ENCODE measurements at places on chromosomes 1 and 21.

DNA sequence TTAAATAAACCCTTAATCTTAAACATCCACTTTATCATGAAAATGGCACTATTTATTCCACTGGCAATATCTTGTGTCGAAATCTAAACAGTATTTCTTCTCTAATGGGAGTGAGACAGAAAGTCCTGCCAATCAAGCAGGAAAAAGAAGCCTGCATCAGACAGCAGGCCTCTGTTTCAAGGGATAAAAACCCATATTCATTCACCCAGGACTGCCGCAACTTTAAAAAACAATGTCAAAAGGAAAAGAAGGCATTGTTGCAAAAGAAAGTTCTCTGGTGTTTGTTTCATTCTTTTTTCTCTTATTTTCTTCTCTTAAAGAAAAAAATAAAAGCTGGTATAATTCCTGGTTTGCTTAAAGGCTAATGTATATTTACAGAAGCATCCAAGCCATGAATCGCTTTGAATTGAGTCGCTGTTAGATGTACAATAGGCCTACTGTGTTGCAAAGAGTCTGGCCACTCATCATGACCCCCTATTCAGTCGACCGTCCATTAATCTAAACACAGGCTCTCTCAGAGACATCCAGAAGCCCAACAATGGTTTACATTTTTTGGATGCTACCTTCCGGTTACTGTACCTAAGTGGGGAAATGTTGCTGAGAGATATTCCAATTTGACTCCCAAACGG, 48.7 kb upstream of the ZC3H11B start:
- no peak for DNase-seq

DNA sequence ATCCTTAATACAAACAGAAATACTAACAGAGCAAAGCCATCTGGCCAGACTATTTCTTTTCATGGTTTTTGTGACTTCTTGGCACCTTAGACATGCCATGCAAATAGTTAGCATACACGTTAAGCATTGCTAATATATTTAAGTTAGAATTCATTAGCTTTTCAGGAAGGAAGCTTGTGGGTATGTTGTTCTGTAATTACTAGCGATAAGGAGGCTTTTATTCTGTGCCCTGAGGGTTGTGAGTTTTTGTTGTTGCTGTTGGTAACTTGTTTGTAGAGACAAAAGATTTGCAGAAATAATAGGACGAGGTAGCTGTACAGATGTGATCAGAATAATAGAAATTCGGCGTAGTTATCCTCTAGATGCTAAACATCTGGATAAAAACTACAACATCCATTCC, 305.3 kb downstream of the TM2D1 start:
- DNase-seq, result no peak

GRCh38 chr21:42392731-42393442, 3.0 kb downstream of the TMPRSS3 start:
- DNase-seq, result no peak

GRCh38 chr1:42136466-42136865, 16.7 kb upstream of the GUCA2B start:
- no peak for DNase-seq

DNA sequence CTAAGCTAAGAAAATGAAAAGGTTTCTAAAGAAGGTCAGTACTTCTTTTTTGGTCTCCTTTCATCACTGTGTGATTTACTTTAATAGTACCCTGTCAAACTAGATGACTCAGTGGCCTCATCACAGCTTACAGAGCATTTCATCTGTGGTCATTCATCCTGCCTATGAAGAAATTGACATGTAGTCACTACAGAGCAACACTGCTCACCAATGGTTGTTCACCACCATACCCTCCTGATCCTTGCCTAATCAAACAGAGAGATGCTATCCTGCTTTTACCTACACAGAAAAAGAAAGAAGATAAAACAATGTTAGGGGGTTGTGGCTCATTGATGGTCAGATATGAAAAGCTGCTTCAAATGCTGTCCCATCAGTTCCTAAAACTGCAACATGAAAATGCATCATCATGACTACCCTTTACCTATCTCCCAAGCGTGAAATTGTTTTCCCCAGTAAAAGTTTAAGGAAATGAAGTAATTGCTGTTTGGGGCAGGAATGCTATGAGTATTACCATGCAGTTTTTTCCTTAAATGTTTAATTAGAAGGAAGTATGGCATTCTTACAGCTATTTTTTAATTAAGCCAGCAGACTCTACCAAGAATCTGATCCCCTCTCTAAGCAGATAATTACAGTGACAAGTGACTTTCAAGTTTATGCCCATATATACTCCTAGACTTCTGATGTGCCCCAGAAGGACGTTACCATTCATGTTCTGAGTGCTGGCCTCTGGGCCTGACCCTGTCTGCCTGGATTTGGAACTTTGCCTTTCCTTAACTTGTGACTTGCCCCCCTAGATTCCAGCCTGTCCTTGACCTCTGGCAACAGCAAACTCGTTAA, 46.1 kb upstream of the FBXO28 start:
- peak; percentile 16 for DNase-seq

- DNase-seq, result no peak
Measured at GRCh38 chr1:218209351-218209861, 75.7 kb upstream of the RRP15 start.

DNA sequence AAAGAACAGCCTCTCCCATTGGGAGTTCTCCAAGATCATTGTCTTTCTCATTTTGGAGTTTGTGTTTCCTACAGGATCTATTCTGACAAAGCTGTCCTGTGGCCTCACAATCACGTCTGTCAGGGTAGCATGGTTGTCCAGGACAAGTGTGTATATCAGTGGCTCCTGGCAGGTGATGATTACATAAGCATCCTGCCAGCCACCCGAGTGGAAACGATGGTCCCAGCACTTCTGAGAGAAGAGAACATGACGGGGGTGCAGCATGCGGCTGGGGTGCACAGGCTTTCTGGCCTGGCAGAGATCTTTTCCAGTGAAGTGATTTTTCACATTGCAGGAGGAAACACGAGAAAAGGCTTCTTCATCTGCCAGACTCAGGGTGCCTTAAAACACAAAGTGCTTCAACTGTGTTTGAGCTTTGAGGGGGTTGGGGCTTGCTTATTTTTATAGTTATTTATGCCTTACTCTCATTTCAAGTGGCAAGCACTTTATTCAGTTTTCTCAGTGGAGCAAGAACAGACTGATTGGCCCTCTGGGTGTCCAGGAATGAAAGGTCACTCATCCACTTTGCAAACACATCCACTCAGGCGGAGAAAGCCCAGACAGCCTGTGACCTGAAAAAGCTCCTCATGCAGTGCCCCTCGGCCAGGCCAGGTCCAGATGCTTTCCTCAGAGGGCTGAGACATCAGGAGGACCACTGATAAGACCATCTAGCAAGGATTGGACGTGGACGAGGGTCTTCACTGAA, 186.0 kb downstream of the DUSP10 start:
- DNase-seq, result no peak

DNA sequence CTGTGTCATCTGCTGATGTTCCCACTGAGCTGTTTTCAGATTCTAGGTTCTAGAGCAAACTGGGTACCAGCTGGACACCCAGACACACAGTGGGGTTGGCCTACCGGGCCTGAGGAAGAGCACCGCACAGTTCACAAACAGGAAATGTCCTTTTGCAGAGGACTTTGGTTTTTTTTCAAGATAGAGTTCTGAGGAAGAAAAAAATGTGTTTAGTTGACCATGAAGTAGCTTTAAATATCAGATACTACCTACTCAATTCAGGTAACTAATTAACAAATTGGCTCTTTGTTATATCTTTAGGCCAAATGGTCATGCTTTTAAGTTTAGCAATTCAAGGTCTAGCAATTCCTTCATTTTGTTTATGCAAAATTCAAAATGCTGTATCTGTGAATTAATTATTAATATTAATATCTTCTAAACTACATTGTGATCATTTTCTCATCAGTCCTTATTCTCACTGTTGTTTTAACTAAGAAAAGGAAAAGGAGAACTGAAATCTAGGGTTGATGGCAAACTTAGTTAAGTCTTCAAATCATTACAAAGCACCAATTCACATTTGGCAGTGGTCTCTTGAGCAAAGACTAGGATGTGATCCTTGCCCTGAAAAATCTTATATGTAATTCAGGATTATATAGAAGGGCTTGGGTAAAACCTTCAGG, 17.2 kb upstream of the NCF2 start:
- DNase-seq, result no peak

GRCh38 chr1:235513495-235514366, 9.5 kb upstream of the B3GALNT2 start:
- DNase-seq, result peak; percentile 68

- DNase-seq, result no peak
Measured at GRCh38 chr1:167280912-167281311, 60.2 kb downstream of the POU2F1 start.

DNA sequence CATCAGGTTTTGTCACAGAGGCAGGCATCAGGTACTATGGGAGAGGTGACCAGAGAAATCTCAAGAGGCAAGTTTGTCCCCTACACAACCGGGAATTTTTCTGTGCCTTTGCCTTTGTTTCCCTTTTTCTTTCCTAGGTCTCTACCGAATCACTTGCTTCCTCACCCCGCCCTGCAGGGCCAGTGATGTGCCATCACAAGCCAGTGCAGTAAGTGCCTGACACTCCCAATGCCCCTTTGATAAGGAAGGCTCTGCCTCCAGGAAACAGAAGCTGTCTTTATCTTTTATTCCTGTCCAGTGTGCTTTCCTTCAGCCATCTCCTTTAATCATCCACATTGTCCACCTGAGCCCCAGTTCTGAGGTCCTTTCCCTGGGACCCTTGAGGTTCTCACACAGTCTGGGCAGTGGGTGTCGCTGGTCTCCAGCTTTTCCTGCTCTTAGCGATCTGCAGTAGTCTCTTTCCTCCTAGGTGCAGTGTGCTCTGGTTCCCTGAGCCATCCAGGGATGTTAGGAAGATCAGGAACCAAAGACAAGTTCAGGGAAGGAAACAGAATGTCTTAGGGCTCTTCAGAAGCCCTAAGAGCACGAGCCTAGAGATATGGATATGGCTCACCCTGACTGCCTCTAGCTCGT, 36.6 kb downstream of the GJA5 start:
- DNase-seq, result peak; percentile 62

DNA sequence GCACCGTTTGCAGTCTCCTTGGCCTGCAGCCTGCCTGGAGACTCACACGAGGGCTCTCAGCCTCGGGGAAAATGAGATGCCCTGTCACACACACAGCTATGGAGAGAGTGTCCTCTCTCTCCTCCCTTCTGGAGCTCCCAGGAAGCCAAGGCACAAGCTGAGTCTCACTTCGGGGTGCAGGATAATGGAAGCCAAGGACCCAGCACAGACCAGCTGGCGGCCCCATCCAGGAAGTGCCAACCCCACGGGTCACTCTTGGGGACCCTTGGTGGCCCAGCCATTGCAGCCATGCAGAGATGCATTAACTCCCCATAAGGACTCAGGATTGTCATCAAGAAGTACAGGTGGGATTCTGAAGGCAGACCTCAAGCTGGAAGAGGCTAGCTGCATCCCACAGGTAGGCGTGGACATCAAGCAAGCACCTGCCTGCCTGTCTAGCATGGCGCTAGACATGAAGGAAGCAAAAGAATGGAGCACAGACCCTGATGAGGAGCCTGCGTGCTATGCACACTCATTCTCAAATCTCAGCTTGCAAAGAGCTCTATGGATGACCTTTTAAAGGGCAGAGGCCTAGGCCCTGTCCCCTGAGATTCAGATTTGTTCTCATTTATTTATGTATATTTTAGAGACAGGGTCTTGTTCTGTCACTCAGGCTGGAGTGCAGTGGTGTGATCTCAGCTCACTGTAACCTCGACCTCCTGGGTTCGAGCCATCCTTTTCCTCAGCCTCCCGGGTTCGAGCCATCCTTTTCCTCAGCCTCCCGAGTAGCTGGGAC, 49.9 kb downstream of the IRF2BP2 start:
- no peak for DNase-seq

GRCh38 chr1:12511516-12512468, 106.2 kb downstream of the DHRS3 start:
- no peak for DNase-seq

- no peak for DNase-seq
Measured at GRCh38 chr21:33855190-33855589, 60.4 kb downstream of the ATP5PO start.

GRCh38 chr1:116494745-116495144, 76.1 kb downstream of the CD58 start:
- no peak for DNase-seq

DNA sequence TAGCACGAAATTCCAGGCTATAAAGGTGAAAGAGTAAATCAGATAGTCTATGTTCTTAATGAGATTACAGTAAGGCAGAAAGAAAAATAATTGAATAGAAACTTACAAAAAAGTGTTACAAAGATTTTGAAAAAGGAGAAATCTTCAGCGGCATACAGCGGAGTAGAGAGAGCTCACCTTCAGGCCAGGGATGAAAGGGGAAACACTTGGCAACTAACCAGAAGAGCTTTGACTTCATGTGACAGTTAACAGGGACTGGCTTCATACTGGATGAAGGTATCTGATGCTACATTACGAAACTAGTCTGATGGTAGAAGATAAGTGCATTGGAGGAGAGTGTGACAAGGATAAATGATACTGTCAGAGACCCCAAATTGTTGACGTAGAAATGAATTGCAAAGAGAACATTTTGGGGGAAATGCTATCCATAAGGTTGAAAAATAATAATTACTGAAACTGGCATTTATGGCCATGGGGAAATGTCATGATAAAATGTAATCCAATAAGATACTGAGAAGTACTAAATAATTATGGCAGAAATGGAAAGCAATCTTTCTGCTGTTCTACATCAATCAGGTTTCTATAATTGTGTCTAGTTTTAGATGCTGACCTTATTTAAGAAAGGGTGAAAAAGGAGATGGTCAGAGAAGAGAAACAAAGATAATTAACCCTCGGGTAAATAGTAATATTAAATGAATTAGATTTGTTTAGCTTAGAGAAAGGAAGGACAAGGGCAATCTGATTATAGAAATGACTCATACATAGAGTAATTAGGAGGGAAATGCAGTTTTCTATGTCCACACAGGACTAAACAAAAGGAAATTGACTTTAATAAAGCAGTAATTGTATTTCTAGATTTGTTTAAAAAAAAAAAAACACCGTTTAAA, 808.7 kb downstream of the NCAM2 start:
- DNase-seq, result no peak

- DNase-seq, result no peak
Measured at GRCh38 chr1:6805004-6805416, 19.8 kb downstream of the CAMTA1 start.

- no peak for DNase-seq
Measured at GRCh38 chr21:42063571-42064521, 7.3 kb upstream of the UMODL1 start.

GRCh38 chr1:94014635-94015488, 105.6 kb upstream of the GCLM start:
- DNase-seq, result peak; percentile 17

- no peak for DNase-seq
Measured at GRCh38 chr1:9350013-9350908, 57.6 kb downstream of the SPSB1 start.

- DNase-seq, result no peak
Measured at GRCh38 chr1:3207217-3207848, 138.3 kb downstream of the PRDM16 start.

- no peak for DNase-seq
Measured at GRCh38 chr1:28815533-28816185, 3.7 kb downstream of the OPRD1 start.

DNA sequence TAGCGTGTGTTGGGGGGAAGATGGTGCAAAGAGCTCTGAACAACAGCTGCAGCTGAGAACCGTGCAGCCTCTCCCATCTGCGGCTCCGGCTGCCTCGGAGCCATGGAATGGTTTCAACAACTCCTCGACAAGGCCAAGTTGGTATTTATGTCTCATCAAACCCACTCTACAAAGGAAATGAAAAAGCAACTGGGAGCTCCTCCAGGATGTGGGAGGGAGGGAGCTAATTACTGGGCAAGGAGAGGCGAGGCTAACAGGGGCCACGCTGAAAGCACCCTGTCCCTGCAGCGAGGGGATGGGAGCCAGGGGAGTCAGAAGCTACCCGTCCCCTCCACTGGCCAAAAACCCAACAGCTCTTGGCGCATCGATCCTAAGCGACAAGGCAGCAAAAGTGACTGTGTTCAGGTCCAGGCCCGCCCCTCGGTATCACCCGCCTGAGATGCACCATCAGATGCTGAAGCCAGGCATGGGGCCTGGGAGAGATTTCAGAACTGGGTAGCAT, 63.1 kb downstream of the ACOT7 start:
- no peak for DNase-seq
